ENCODE measurements at places on chromosomes 6 and 20.

DNA sequence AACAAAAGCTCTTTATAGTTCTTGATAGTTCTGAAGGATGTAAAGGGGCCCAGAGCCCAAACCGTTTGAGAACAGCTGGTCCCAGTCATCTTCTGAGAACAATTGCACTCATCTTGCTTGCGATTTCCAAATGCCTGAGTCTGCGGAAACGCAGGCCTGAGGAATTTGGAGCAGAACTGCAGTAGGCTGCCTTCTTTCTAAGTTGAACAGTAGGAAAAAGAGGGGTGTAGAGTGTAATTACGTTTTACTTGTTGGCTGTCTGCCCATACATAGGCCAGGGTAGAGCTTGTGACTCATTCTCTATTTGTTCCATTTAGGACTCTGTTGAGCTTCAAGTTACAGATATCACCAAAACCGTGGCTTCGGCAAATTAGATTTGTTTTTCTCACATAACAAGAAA, 42.0 kb upstream of the KIF16B start:
- no peak for DNase-seq

DNA sequence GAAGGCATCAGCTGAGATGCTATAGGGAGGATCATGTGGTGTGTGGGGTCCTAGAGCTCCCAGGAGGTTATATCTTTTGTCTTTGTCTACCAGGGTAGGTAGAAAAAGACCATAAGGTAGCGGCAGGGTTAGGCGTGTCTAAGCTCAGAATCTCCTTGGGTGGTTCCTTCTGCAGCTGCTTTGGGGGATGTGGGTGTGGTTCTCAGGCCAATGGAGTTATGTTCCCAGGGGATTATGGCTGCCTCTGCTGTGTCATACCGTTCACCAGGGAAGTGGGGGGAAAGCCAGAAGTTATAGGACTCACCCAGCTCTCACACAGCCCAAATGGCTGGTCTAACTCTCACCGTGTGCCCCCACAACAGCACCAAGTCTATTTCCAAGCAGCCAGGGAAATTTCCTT, 107.4 kb upstream of the ADGRB3 start:
- DNase-seq = no peak

DNA sequence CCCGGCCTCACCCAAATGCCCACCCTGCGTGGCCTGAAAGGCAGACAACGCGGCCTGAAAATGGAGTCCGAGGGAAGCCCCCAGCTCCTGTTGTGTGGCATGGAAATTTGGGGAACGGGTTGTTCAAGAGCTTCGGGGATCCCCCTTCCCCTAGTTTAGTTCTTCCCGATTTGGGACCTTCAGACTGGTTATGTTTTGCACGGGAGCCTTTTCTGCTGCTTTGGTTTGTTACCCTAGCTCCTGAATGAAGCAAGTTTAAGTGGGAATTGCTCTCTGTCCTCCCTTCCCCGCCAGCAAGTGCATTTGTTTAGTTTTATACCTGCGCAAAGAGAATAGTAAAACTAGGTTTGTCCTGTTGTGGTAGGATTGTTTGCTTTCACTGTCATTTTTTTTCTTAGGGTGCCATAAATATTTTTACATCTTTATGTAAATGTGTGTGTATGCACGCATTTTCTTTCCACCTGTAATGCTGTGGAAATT, 604 bp downstream of the SH3BGRL2 start:
- DNase-seq = no peak

DNA sequence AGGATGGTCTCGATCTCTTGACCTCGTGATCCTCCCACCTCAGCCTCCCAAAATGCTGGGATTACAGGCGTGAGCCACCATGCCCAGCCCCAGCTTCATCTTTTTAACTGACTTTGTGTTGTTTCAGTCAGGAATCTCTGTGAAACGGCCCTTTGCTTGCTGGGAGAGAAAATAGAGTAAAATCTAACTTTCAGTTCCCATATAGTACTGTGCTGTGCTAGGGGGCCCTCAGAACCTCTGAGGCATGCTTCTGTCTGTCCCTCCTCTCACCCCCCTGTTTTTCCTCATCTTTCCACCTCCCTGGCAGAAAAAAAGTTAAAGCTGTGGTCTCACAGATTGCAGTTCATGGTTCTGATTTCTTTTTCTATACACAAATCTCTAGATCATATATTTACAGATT, 48.4 kb downstream of the LRP11 start:
- DNase-seq = no peak

DNA sequence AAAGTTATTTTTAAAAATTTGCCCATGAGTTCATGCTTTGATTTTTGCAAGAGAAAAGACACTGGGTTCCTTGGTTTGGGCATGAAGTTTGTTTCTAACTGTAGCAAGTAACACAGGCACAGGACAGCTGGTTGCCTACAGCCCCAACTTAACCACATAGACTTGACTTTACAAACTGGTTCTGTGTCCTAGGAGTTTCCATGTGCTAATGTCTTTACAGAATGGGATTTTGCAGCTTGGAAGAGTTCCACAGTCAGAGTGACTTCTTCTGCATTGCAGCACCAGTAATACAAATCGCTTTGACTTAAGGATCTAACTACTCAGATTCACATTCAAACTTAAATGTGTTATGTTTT, 44.3 kb downstream of the OR2B2 start:
- DNase-seq = no peak

- no peak for DNase-seq
Measured at GRCh38 chr6:105109955-105110895, 69.6 kb downstream of the POPDC3 start.

- no peak for DNase-seq
Measured at GRCh38 chr6:26124781-26125685, 37.8 kb downstream of the HFE start.

- no peak for DNase-seq
Measured at GRCh38 chr6:15993716-15994228, 135.1 kb upstream of the MYLIP start.

- no peak for DNase-seq
Measured at GRCh38 chr6:108383981-108384380, 89.1 kb downstream of the AFG1L start.

GRCh38 chr6:154410619-154411072, 54.0 kb upstream of the IPCEF1 start:
- no peak for DNase-seq

- no peak for DNase-seq
Measured at GRCh38 chr6:16184129-16184528, 54.3 kb upstream of the GMPR start.

DNA sequence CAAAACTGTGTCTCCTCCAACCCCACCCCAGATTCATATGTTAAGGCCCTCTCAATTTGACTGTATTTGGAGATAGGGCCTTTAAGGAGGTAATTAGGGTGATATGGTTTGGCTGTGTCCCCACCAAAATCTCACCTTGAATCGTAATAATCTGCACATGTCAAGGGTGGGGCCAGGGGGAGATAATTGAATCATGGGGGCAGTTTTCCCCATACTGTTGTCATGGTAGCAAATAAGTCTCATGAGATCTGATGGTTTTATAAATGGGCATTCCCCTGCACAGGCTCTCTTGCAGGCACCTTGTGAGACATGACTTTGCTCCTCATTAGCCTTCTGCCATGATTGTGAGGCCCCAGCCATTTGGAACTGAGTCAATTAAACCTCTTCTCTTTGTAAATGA, 46.6 kb upstream of the TOX2 start:
- DNase-seq = no peak

DNA sequence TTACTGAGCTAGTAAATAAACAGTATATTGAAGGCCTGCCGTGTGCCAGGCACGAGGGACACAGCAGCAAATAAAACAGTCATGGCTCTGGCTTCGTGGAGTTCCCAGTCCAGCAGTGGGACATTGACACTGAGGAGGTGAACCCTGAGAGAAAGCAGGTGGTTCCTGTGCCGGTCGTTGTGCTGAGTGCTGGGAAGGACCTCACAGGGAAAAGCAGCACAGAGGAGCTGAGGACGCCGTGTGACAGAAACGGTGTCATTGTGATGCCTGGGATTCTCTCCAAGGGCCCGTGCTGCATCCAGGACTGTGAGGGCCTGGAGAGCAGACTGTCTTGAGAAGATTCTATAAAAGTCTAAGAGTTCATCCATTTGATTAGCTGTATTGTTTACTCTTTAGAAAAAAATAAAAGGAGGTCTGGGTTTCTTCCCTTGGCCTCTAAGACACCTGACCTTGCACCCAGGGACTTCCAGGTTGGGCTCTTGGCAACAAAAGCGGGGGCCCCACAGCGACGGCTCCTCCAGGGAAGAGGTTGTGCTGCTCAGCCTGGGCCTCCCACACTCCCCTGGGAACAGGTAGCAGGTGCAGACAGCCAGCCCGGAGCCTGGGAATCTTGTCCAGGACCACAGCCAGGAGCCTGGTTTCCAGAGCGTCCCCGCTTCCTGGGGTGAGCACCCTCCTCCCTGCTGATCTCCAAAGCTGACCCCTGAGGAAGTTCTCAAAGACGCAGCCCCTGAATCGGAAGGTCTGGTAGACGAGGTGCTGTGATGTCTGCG, 251.2 kb upstream of the PMEPA1 start:
- no peak for DNase-seq

DNA sequence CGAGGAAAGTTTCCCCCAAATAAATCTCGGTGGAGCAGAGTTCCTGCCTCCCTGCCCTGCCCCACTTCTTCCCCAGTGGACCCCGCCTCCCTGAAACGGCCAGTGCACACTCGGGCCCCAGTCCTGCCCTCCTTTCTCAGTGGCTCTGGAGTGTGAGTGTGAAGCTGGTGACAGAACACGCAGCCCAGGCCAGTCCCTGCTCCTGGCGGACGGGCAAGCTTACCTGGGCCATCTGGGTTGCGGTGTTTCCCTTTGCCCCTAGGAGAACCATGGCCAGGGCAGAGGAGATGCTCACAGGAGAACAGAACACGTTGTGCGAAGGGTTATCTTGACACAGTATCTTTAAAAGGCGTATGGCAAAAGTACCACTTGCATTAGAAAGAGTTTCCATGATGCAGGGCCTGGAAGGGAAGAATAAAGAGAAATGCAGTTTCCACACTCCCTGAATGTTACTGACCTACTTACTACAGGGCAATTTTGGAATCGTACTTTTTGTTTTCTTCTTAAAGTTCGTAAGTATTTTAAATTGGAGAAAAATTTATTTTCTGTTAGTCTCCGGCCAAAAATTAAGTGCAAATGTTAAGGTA, 2.8 kb downstream of the SERPINB9 start:
- no peak for DNase-seq

DNA sequence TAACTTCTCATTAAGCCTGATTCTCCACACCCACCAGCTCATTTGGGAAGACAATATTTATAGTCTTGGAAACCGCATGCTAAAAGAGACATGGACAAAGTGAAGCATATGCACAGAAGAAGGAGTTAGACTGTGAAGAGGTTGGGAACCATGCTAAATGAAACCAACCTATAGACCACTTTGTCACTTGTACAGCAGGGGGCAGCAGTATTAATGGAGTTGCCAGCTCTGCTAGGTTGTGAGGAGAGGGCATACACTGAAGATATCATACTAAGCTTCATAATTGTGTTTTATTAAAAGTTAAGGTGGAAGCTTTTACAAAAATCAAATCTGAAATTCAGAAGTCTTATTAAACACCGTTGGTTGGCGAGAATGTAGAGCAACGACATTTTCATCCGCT, 38.3 kb upstream of the HMGCLL1 start:
- DNase-seq = no peak

DNA sequence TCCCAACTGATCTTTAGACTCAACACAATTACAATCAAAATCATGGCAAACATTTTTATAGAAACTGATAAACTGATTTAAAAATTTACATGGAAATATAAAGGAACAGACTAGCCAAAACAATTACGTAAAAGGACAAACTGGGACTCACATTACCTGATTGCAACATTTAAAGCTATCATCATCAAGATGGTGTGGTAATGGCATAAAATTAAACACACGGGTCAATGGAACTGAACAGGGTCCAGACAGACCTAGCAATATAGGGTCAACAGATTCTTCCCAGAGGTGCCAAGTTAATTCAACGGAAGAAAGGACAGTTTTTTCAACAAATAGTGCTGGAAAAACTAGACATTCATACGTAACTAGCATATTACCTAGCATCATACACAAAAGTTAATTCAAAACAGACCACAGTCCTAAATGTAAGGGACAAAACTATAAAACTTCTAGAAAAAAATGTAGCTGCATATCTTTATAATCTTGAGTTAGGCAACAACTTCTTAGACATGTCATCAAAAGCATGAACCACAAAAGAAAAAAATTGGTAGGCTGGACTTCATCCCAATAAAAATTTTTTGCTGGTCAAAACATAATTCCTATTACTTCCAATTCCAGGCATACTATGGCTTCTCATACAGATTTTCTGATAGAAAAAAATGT, 147.4 kb upstream of the BEND6 start:
- no peak for DNase-seq

- no peak for DNase-seq
Measured at GRCh38 chr6:73252703-73253102, 10.3 kb downstream of the KHDC1 start.

- DNase-seq = no peak
Measured at GRCh38 chr6:166934174-166934573, 22.2 kb downstream of the RNASET2 start.

DNA sequence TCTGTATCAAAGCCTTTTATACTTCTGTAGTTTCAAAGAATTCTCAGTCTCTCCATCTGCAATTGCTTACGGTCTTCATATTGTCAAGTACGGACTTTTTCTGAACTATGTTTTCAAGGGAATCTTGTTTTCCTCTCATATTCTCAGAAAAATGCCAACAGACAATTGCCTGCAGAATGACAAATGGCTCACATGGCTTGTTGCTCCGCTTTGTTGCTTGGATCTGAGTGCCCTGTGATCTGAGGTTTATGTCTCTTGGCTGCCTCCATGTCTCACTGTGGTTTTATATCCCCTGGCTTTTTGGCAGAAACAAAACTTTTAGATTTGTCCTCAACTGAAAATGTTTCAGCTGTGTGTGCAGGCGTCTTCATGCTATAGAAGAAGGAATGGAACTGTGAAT, 285.4 kb upstream of the CHD6 start:
- DNase-seq = no peak

DNA sequence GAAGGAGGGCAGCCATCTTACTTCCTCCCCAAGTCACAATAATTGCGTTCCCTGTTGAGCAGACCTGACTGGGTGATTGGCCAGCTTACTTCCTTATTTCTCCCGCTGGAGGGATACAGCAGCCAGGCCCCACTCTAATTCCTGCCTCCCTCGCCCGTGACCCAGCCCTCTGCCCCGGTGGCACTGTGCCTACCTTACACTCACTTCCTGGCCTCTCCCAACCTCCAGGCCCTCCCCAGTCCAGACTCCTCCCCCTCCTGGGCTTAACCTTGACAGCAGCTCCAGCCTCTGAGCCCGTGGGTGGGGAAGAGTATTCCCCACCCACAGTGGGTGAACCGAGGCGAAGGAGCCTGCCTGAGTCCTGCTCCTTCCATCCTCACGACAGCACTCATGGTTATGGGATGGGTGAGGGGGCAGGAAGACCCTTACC, 3.0 kb downstream of the BAK1 start:
- DNase-seq = no peak

- no peak for DNase-seq
Measured at GRCh38 chr6:10391799-10392198, 23.1 kb downstream of the TFAP2A start.
